ENCODE measurements at places on chromosomes 7 and 10.

GRCh38 chr10:120644556-120645410 lies 187.8 kb downstream of the PLPP4 start:
- DNase-seq = no peak

GRCh38 chr10:123772645-123773508 lies 106.7 kb downstream of the GPR26 start:
- DNase-seq = no peak

GRCh38 chr10:112634096-112634830 lies 187.2 kb downstream of the VTI1A start:
- no peak for DNase-seq

- DNase-seq = no peak
Observed at GRCh38 chr7:80386686-80387085, 125.2 kb downstream of the GNAT3 start.

DNA sequence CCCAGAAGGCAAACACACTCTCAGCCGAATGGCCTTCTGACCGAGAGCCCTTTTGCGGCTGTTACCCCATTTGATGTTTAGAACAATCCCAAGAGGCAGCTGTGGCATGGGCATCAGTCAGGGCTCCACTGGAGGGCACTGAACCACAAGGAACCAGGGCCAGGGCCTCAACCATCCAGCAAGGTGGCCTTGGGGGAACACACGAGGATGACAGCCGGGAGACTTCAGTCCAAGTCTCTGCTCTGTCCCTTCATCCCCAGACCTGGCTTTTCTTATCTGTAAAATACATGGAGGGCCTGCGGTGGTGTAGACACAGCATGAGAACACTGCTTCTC lies 63.6 kb upstream of the INSIG1 start:
- DNase-seq = no peak

GRCh38 chr10:93818086-93818485 lies 60.4 kb downstream of the LGI1 start:
- no peak for DNase-seq

DNA sequence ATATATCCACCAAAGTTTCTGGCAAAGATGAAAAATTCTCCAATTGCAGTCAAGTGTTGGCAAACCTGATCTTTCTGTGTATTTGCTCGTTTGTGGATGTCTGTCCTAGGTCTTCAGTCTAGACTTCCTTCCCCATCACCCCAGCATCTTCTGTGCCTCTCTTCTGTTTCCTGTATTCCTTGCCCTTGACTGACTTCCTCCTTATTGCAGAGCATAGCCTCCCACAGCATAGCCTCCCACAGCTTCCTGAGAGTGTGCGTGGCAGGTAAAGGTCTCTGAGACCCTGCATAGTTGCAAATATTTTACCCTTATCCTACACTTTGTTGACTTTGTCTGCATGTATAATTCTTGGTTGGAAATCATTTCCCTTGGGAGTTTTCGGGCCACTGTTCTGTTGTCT lies 18.4 kb downstream of the SLC18A2 start:
- DNase-seq = no peak

Measured in T1000 (cell line).